AG04450 (cell line): ENCODE measurements at places on chromosomes 5 and 9.

- no peak for DNase-seq
Observed at GRCh38 chr5:135741040-135741439, 93.4 kb upstream of the SLC25A48 start.

DNA sequence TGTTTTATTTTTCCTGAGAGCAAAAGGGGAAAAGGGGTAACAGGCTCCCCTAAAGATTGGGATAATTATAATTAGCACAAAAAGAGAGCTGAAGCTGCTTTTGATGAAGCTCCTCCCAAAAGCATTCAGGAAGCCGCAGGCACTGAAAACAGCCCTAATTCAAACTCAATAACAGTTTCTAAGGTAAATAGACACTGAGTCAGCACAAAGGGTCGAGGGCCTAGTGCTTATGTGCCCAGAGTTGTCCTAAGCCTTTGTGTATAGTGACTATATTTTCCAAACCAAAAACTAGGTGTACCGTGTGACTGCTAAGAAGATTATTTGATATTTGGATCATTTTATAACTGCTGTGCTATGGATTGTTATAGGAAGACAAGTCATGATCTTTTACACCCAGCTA is 67.7 kb downstream of the HMHB1 start:
- DNase-seq: no peak

DNA sequence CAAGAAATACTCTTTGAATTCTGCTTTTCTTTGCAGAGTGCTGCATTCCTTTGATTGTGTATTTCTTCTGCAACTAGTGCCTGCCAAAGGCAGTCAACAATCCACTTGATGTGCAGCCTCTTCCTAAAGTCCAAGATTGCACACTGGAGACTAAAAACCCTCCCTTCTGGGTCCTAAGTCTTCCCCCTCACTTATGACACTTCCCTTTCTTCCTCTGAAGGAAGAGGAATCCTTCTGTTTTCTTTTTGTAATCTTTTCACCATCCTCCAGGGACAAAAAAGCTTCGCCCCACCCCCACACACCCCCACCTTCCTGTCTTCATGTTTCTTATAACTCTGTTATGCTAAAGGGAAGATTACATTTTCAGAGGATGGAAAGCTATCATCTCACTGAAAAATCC is 39.9 kb downstream of the WDR36 start:
- no peak for DNase-seq

DNA sequence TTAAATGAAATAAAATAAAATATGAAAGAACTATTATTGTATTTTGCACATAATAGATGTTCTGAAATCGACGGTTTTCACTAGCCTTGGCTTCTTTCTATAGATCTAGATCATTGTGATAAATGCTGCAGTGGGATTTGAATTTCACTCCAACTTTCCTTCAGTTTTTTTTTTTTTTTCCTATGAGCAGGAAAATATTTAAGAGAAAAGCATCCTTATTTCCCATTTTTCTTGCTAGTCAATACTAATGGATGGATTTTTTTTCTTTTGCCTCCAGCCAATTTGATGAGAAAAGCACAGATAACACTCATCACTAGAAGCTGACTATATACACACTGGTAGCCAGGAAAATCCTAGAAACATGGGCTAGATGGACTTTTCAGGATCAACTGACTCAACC is 249.0 kb downstream of the NFIB start:
- DNase-seq: no peak

GRCh38 chr9:83630938-83631457 is 8.1 kb downstream of the IDNK start:
- DNase-seq: no peak

GRCh38 chr5:127440831-127441230 is 76.6 kb upstream of the PRRC1 start:
- no peak for DNase-seq

DNA sequence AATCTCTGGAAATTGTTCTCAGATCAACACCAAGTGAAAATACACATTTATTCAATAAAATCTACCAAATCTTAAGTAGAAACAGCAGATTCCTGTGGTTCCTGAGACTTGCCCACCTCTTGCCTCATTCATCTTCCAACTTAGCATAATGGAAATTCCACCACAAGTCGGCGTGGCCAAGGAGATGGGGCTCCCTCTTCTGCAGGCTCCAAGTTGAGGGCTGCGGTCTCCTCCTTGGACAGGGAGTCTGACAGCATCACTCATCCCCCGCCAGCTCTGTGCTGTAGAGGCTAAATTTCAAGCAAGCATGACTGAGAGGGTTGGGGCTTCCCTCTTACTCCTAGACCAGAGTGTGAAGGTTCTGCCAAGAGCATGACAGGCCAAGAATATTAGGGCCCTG is 273.7 kb downstream of the DIRAS2 start:
- DNase-seq: no peak
